ENCODE measurements at places on chromosomes 4 and X.
A peak's percentile ranks its signal among the peaks of the same experiment; 100 is the strongest.

DNA sequence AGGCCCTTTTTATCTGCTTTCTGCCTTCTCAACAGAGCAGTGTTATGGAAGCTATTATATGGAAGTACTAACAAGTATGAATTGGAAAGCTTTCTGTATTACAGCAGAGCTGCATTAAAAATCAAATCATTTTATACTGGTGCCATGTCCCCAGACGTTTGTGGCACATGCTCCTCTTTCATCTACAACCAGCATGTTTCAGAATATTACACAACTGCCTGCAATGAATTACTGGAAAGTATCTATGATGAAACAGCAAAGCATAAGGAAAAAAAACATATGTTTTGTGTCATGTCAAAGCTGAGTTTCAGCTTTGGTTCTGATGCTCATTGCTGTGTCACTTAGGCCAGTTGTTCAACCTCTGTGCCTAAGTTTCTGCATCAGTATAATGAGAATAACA lies 576.8 kb downstream of the GBA3 start:
- no peak for DNase-seq

GRCh38 chr4:55172694-55173287 lies 47.4 kb upstream of the KDR start:
- DNase-seq = no peak

- no peak for DNase-seq
Measured at GRCh38 chrX:97846718-97847237, 963.1 kb downstream of the RPA4 start.

- DNase-seq = no peak
Measured at GRCh38 chrX:10039821-10040793, 72.9 kb downstream of the CLDN34 start.

DNA sequence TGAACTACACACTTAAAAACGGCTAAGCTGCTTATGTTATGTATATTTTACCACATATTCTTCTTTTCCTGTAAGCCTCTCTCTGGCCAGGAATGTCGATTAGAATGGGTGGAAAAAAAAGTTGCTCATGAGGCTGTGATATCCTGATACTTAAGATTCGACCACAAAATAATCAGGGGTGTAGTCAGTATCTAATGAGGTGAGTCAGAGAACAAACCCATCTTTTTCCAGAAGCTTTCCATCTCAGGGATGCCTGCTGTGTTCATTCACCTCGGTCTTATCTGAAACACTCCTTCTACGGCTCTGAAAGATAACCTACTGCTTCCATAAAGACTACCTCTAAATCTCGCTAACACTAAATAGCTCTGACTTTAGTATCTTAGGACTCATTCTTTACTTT lies 142.7 kb upstream of the MAP3K15 start:
- no peak for DNase-seq

DNA sequence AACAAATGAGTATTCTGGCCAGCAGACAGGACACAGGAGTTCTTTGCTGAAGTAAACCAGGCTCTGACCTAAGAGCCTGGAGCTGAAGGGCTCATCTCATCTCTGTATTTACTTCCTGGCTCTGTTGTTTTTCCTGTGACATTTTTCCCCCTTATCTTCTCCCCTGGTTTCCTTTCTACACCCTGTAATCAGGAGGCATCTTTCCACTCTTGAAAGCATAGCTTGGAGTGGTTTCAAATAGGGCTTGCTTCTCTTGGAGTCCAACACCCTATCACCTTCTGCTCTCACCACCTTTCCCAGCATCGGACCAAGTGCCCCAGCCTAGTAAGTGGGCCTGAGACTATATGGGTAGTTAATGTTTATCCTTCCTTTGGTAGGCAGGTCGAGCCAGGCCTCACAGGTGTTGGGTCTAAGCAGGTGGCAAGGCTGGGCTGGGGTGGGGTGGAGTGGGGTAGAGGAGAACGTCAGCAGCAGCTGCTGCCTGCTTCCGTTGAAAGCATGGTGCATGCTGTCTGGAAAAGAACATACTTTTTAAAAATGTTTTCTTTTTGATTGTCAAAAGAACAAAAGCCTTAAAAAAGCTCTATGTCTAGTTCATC lies 1.2 kb downstream of the DRP2 start:
- DNase-seq = no peak

DNA sequence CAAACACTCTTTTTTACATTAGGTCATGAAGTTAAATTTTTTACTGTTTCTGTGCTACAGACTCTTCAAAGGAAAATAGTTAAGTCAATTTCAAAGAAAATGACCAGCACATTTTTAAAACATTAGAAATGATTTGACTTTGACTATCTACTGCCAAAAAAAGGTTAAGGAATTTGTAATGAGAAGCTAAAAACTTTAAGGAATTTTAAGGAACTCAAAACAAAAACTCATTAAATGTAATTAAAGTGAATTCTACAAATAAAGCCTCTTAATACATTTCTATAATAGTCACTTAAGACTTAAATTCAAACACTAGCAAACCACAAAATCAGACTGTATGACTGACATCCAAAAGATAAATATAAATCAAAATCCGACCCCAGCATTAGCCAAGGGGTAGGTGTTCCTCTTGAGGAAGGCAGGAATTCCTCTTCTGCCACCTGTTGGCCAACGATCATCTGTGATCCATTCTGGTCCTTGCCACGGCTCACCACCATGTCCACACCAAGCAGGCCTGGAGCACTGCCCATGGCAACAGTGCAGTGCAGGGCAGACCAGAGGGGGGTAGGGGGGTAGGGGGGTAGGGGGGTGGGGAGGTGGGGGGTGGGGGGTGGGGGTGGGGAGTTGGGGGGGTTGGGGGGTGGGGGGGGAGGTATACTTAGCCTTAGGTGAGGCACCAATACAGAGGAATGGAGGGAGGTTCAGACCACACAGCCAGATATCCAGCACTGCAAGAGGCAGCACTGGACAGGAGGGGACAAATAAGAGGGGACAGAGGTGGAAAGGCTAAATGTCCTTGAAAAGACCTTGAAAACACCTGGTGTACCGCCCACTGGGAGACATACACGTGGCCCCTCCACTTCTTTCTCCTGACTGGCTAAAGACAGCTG lies 287.4 kb downstream of the CHIC1 start:
- no peak for DNase-seq

- DNase-seq = peak; percentile 81
Measured at GRCh38 chr4:94207469-94208224, at the start of gene SMARCAD1. Gene SMARCAD1 (plus strand): TSS chr4:94207865. CDS start chr4:94208395, 530 bp downstream.

- no peak for DNase-seq
Measured at GRCh38 chrX:153642051-153642654, 4.8 kb upstream of the DUSP9 start.

- DNase-seq = no peak
Measured at GRCh38 chr4:7779432-7779768, 160.3 kb downstream of the AFAP1 start.

DNA sequence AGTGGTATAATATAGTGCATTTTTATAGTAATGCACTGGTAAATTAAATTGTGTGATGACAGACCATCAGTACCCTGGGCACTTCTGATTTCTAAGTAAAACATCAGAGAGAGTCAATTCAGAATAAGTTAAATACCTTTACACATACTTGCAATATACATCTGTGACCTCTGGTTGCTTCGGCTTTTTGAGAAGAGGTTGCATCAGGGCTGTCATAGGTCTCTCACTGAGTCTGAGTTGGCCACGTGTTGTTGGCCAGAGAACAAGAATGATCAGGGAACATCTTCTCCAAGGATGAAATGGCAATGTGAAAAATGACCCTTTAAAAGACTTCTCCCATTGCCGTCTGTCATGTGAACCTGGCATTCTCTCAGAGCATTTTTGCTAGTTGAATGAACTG lies 36.9 kb upstream of the PUDP start:
- no peak for DNase-seq

DNA sequence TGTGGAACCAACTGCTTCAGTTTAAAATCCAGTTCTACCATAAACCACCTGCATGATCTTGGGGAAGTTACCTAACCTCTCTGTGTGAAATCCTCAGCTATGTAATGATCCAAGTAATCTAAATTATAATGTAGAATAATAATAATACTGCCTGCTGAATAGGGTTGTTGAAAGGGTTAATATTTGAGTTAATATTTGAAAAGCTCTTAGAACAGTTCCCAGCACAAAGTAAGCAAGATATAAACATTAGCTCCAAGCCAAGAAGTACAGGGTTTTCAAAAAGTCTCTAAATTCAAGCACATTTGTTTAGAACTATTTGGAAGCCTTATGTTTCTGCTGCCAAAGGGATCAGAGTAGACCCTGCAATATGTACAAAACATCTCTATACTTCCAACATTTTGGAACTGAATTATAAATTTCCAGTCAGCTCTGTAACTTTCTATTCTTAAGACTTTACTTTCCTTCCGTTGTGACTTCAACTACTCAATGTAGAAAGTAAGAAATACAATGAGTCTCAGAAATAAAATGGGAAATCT lies 76.7 kb upstream of the FAM9C start:
- DNase-seq = no peak

DNA sequence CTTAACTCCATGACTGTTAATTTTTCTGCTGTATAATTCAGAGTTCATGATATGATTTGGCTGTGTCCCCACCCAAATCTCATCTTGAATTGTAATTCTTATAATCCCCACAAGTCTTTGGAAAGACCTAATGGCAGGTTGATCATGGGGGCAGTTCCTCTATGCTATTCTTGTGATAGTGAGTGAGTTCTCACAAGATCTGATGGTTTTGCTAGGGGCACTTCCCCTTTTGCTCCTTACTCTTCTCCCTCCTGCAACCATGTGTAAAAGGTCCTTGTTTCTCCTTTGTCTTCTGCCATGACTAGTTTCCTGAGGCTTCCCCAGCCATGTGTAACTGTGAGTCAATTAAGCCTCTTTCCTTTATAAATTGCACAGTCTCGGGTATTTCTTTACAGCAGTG lies 1751.9 kb downstream of the ARAP2 start:
- DNase-seq = no peak

DNA sequence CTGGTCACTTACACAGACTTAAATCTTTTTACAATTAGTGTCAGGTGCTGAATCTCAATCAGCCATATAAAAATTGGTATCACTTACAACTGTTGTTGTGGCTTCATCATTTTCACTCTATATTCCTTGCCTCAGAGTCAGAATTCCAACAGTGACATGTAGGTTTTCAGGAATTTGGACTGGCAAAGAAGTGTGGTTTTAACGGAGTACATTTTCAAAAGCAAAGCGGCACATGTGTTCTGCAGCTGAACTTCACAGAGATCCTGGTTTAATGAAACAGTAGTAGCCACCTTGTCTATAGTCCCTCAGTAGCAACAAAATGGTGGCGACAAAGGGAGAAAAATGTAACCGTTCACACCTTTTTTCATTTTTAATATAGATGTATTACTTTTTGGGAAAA lies 486.6 kb downstream of the FAT4 start:
- no peak for DNase-seq

DNA sequence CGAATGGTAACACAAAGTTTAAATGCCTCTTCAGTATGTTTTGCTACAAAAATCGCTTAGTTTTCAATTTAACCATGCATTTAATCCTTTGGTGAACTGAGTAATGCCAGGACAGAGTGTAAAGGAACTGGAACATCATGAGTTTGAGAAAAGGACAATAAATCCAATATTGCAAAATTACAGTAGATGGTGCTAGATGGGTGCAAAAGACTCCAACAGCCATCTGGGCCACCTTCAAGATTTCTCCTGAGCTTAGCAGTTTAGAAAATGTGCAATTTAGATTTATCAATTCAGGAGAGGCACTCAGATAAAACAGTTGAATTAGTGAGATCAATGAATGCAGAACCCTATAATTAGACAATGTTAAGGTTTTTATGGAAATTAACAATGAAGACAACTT lies 33.2 kb upstream of the MID1IP1 start:
- no peak for DNase-seq

- no peak for DNase-seq
Measured at GRCh38 chr4:91280551-91281290, 1023.0 kb upstream of the GRID2 start.

DNA sequence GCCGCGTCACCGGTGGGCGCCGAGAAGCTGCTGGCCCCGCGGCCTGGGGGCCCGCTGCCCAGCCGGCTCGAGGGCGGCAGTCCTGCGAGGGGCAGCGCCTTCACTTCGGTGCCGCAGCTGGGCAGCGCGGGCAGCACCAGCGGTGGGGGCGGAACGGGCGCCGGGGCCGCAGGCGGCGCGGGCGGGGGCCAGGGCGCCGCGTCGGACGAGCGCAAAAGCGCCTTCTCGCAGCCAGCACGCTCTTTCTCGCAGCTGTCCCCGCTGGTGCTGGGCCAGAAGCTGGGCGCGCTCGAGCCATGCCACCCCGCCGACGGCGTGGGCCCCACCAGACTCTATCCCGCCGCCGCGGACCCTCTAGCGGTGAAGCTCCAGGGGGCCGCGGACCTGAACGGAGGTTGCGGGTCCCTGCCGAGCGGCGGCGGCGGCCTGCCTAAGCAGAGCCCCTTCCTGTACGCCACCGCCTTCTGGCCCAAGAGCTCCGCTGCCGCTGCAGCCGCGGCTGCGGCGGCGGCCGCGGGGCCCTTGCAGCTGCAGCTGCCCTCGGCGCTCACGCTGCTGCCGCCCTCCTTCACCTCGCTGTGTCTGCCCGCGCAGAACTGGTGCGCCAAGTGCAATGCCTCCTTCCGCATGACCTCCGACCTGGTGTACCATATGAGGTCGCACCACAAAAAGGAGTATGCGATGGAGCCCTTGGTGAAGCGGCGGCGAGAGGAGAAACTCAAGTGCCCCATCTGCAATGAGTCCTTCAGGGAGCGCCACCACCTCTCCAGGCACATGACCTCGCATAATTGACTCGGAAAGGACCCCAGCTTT lies 5.6 kb downstream of the PRDM8 start:
- DNase-seq = peak; percentile 61

GRCh38 chr4:185470501-185471195 lies 885 bp downstream of the CCDC110 start:
- peak; percentile 35 for DNase-seq

DNA sequence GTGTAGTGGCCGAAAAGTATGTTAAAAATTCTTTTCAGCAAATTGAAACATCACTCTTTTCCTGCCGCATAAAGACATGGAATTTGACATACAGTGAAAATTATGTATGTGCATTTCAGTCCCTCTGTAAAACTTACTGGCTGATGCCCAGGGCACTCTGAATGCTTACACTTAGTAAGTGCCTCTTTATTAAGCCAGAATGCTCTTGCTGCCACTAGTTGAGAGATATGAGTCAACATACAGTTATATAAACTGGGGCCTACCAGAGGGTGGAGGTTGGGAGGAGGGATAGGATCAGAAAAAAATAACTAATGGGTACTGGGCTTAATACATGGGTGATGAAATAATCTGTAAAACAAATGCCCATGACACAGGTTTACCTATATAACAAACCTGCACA lies 38.1 kb upstream of the TRPC5 start:
- DNase-seq = no peak

- DNase-seq = no peak
Measured at GRCh38 chrX:50643525-50644137, 170.4 kb downstream of the SHROOM4 start.

Measured in germinal center (tissue), 1 donor.